WTC11 (cell line): ENCODE measurements at places on chromosomes 12 and 14. TPM values are rescaled to one million over a fixed set of nuclear protein-coding genes. Genes with fewer than 3 reads are reported as not detected.
A peak's percentile ranks its signal among the peaks of the same experiment; 100 is the strongest.

GRCh38 chr14:30227876-30228275, 300.2 kb upstream of the PRKD1 start:
- no peaks in the 10 kb centered on the region for H3K36me3 ChIP-seq
- no peaks in the 10 kb centered on the region for H3K27me3 ChIP-seq
- no peaks in the 10 kb centered on the region for H3K4me1 ChIP-seq
- no peak for DNase-seq

DNA sequence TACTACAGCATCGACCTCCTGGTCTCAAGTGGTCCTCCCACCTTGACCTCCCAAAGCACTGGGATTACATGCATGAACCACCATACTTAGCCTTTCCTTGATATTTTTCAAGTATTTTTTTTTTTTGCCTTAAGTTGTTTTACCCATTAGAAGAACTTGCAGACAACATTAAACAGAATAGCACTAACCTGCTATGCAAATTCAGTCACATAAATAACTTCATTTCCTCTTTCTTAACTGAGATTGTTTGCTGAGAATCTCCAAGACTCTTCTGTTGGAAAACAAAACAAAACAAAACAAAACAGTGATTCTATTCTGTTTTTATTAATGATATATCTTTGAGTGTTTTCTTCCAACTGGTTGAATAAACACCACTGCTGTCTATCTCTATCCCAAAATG, 115.9 kb upstream of the IFNG-AS1 start:
- H3K27me3 ChIP-seq, result no peaks in the 10 kb centered on the region
- H3K36me3 ChIP-seq, result peaks cover 8% of the 10 kb centered on the region
- DNase-seq, result no peak
- H3K4me1 ChIP-seq, result peaks cover 28% of the 10 kb centered on the region
- no peak overlapping the region for H3K4me3 ChIP-seq
- H3K27ac ChIP-seq, result no peak overlapping the region

DNA sequence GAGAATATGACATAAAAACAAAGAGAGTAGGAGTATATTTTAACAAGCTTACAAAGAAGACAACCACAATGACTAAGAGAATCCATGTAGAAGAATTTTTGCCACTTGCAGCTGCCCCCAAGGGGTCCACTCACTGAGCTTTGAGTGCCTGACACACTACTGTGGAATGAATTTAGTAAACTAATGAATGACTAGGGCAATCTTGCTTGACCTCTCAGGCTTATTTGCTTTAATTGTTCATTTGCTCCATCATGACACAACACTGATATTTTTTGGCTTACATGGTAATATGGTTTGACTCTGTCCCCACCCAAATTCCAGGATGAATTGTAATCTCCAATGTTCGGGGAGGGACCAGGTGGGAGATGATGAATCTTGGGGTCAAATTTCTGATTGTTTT, 249.1 kb upstream of the FAR2 start:
- no peaks in the 10 kb centered on the region for H3K4me1 ChIP-seq
- H3K4me3 ChIP-seq, result no peak overlapping the region
- peaks cover 23% of the 10 kb centered on the region for H3K36me3 ChIP-seq
- no peaks in the 10 kb centered on the region for H3K27me3 ChIP-seq

DNA sequence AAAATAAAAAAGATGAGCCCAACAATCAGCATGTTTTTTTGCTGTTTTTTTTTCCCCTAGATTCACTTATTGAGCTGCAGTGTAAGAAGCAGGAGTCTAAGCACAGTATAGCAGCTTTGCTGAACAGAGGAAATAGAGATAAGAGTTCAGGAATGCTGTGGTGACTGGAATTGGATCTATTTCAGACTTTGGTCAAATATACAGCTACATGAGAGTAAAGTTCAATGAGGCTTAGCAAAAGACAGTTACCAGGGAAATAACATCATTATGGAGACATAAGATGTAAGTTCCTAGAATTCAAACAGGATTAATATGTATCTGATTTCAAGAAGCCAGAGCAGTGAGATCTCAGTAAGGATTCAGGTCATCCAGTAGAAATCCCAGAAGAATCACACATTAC, 613.0 kb downstream of the RPS29 start:
- no peaks in the 10 kb centered on the region for H3K27me3 ChIP-seq
- H3K4me1 ChIP-seq, result no peaks in the 10 kb centered on the region
- no peak overlapping the region for H3K4me3 ChIP-seq
- H3K36me3 ChIP-seq, result peaks cover 5% of the 10 kb centered on the region
- no peak overlapping the region for H3K27ac ChIP-seq

GRCh38 chr12:46005823-46006222, 15.4 kb upstream of the SCAF11 start:
- no peak overlapping the region; the same call in 1 of the 2 replicates for H3K4me3 ChIP-seq
- peaks cover 13% of the 10 kb centered on the region for H3K36me3 ChIP-seq
- H3K27ac ChIP-seq, result peak overlapping the region; percentile 94

- peaks cover 16% of the 10 kb centered on the region for H3K4me1 ChIP-seq
- no peak overlapping the region for H3K4me3 ChIP-seq
- no peaks in the 10 kb centered on the region for H3K36me3 ChIP-seq
Measured at GRCh38 chr14:57987596-57988300, 121.9 kb upstream of the SLC35F4 start.

- H3K27ac ChIP-seq, result peak overlapping the region; percentile 8
- H3K4me1 ChIP-seq, result peaks cover 63% of the 10 kb centered on the region
- H3K27me3 ChIP-seq, result no peaks in the 10 kb centered on the region; the same call in 1 of the 2 replicates
- H3K36me3 ChIP-seq, result peaks cover 32% of the 10 kb centered on the region
- no peak overlapping the region for H3K4me3 ChIP-seq
- no peak for DNase-seq
Measured at GRCh38 chr12:8827551-8828256, 5.3 kb downstream of the A2ML1 start.

DNA sequence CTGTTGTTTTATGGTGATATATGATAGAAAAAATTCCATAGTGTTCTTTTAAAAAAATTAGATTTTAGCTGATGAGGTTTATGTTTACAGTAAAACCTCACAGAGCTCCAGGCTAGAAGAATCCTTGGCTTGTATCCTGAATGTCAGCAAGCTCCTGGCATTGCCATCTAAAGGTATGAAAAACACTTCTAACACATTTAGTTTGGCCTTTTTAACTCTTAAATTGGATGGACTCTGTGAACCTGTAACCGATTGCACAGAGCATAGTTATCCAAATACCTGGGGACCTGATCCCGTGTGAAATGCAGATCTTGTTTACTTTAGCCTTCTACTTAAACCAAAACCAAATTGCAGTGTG, 241.1 kb upstream of the DCN start:
- peaks cover 22% of the 10 kb centered on the region for H3K4me1 ChIP-seq
- DNase-seq, result no peak
- no peak overlapping the region for H3K27ac ChIP-seq
- no peaks in the 10 kb centered on the region for H3K36me3 ChIP-seq
- no peaks in the 10 kb centered on the region for H3K27me3 ChIP-seq

- H3K27me3 ChIP-seq, result no peaks in the 10 kb centered on the region
- peaks cover 13% of the 10 kb centered on the region for H3K36me3 ChIP-seq
- H3K27ac ChIP-seq, result peak overlapping the region; percentile 96
- peak; percentile 28 for DNase-seq
- peaks cover 21% of the 10 kb centered on the region for H3K4me1 ChIP-seq
Measured at GRCh38 chr12:121400332-121401139, 618 bp downstream of the RNF34 start.

DNA sequence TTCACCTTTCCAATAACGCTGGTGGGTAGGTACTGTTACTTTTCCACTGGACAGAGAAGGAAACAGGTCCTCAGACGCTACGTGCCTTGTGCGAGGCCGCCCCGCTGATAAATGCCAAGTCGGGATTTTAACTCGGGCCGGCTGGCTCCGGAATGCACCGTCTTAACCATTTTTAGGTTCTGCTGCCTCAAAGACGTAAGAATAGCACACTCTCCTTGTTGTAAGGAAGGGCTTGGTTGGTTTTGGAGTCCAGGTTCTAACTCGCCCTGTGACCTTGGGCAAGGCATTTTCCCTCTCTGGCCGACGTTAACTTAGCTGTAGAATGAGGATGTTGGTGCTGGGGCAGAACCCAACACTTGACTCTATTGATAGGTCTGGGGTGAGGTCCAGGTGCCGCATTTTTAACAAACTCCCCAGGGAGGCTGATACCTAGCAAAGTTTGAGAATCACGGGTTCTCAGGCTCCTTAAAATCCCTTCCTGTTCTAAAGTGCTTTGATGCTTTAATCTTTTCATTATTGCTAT, 814 bp downstream of the ANKRD13A start:
- no peak overlapping the region for H3K27ac ChIP-seq
- H3K4me3 ChIP-seq, result peak overlapping the region; percentile 98
- no peaks in the 10 kb centered on the region for H3K36me3 ChIP-seq
- H3K27me3 ChIP-seq, result peaks cover 13% of the 10 kb centered on the region
- peaks cover 23% of the 10 kb centered on the region for H3K4me1 ChIP-seq

GRCh38 chr12:90449611-90450010, 505.4 kb downstream of the CCER1 start:
- no peak overlapping the region for H3K4me3 ChIP-seq
- H3K36me3 ChIP-seq, result peaks cover 4% of the 10 kb centered on the region; the same call in 1 of the 2 replicates
- H3K27ac ChIP-seq, result no peak overlapping the region
- H3K4me1 ChIP-seq, result no peaks in the 10 kb centered on the region
- DNase-seq, result no peak

- H3K36me3 ChIP-seq, result no peaks in the 10 kb centered on the region
- no peaks in the 10 kb centered on the region for H3K4me1 ChIP-seq
- no peak overlapping the region for H3K27ac ChIP-seq
- no peak for DNase-seq
Measured at GRCh38 chr12:87157791-87158190, 871.4 kb downstream of the C12orf50 start.

- no peak overlapping the region for H3K27ac ChIP-seq
- peaks cover 11% of the 10 kb centered on the region for H3K4me1 ChIP-seq
- no peak overlapping the region for H3K4me3 ChIP-seq
- H3K36me3 ChIP-seq, result no peaks in the 10 kb centered on the region; the same call in 1 of the 2 replicates
Measured at GRCh38 chr12:106091446-106091820, 47.3 kb downstream of the NUAK1 start.

DNA sequence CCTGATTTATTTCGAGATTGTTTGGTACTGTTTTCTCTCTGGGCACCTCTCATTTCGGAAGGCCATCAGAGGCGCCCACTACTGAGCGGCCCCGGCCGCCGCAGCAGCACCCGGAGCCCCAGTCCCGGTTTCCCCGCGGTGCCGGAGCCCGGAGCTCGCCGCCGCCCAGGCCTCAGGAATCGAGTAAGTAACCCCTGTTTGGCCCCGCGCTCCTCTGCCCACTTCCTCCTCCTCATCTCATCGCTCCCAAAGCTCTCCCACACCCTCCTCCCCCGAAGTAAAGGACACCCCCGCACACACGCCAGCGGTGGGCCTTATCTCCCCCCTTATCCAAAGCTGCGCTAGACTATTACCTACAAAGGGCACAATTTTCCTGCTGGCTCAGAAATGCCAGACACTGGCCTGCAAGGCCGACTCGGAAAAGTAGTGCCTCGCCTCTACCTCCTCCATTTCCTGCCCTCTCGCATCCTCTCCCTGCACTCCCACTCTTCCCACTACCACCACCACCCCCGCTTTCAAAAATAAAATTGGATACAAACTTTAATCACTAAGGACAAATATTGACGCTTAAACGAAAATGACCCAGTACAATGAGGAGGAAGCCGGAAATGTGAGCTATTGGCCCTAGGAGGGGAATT, 637 bp upstream of the FOXG1 start:
- H3K4me1 ChIP-seq, result peaks cover 41% of the 10 kb centered on the region
- no peak overlapping the region for H3K27ac ChIP-seq
- no peaks in the 10 kb centered on the region for H3K36me3 ChIP-seq
- peak overlapping the region; percentile 77 for H3K4me3 ChIP-seq
- peak; percentile 48 for DNase-seq

DNA sequence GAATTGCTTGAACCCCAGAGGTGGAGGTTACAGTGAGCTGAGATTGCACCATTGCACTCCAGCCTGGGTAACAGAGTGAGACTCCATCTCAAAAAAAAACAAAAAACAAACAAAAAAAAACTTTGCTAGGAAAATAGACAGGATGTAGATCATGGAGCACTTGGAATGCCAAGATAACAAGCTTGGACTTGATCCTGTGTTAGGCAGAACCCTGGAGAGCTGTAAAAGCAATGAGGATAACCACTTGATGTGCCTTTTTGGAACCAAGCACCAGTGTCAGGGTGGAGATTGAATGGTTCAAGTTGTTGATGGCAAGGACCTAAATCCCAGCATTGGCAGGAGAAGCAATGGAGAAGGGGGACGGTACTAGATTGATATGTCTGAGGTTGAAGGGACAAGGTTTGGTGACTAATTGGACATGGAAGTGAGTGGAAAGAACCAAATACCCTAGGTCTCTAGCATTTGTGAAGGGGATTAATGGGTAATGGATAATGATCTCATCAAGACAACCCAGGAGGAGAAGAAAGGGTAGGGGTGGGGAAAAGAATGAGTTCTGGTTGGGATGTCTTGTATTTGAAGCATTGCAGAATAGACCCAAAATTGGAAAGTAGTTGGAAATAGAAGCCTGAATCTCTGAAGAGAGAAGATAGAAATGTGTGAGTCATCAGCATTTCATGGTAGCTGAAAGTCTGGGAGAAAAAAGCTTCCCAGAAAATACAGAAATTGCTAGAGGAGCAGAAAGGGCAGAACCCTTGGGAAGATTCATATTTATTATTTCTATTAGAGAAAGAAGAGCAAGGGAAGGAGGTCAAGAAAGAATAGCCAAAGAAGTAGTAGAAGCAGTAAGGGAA, 176.7 kb downstream of the NUAK1 start:
- H3K27ac ChIP-seq, result no peak overlapping the region
- no peak overlapping the region for H3K4me3 ChIP-seq
- DNase-seq, result no peak
- no peaks in the 10 kb centered on the region for H3K4me1 ChIP-seq

DNA sequence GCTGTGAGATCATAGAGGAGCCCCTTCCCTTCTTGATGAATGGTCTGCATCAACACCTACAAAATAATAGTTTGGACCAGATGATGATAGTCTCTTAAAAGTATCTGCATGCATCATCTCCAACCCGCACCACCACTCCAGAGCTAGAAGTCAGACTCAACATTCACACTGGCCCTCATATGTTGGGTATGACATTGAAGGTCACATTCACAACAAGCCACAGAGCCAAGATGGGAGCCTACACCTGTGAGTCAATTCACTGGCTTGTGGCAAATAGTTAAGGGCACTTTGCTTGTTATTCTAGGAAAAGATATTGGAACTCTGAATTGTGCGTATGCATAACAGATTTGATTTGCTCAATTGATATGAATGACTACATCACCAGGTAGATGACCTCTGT, 1197.9 kb downstream of the VRK1 start:
- no peak for DNase-seq
- H3K4me1 ChIP-seq, result peaks cover 6% of the 10 kb centered on the region
- no peaks in the 10 kb centered on the region for H3K27me3 ChIP-seq
- H3K4me3 ChIP-seq, result no peak overlapping the region
- H3K36me3 ChIP-seq, result no peaks in the 10 kb centered on the region

DNA sequence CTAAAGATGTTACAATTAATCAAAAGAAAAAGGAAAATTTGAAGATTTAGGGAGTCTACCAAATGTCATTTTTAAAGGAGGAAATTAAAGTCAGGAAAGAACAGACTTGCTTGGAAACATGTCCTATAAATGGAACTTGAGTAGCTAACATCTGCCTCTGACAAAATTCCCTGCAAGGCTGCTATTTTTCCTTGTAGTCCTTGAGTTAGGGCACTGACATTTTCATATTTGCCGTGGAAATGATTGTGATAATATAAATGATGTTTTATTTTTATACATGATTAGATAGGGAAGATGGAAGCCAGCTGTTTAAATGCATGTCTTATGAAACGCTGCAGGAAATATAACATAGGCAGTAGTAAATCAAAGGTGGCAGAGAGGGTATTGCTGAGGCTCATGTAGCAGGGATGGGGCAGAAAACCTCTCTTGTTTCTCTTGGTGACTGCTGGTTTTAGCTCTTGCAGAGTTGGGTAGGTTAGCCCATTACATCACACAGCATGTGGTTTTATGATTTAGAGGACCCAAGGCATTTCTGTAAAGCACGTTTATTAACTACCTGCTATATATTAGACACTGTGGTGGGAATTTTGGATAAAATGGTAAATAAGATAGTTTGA, 21.7 kb downstream of the NUBPL start:
- DNase-seq, result no peak
- H3K27ac ChIP-seq, result no peak overlapping the region
- no peaks in the 10 kb centered on the region for H3K36me3 ChIP-seq
- no peaks in the 10 kb centered on the region for H3K4me1 ChIP-seq

Gene CLEC6A
- 0.11 to 0.20 TPM in 2 of 3 replicates, not detected in the other for total RNA-seq
